ENCODE measurements at places on chromosomes 5 and 9.

GRCh38 chr9:23622396-23622795 is 203.6 kb downstream of the ELAVL2 start:
- DNase-seq, result no peak

DNA sequence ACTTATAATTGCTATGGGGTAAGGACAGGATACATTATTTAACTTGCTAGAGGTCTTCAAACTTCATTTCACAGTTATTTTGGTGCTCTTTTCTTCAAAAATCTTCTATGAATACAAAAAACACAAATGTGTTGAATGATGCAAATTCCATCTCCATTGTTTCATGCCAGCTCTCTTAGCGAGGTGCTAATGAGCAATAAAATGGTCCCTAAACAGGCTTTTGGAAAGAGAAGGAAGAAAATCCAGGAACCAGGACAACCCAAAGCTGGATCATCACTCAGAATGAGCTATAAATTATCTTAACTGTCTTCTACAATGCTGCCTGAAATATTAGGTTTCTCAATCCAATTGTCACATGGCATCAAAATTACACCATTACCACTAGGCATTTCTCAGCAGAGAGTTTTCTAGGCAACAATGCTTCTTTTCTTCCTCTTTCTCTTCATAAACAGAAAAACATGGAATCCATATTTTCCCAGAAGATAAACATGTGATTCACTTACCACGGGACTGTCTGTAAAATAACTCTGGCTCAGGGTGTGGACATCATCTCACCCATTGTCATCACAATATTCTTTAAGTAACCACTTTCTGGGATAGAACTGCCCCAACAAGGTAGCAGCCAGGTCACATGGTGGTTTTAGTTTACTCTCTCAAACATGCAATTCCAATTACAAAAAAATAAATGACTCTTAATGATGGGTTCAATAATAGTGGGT is 249.4 kb downstream of the NPR3 start:
- DNase-seq, result no peak

DNA sequence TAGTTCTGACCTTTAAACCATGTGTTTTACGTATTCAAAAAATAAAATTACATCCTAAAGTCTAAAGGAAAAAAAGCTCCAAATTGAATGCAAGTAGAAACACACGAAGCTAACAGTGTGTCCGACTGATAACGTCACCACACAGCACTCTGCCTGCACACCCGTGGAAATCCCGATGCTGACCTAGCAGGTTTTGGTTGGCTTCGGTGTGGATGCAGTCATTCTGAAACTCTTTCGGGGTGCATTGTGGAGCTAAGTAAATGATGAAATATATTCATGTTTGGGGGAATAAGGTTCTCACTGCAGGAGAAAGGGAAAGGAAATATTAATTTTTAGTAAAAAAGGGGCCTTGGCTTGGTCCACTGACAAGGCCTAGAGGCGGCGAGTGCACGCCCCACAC is 2.0 kb downstream of the RASGEF1C start:
- DNase-seq, result no peak

- DNase-seq, result peak; percentile 92
Observed at GRCh38 chr5:137563646-137564397, 64.7 kb upstream of the SPOCK1 start.

DNA sequence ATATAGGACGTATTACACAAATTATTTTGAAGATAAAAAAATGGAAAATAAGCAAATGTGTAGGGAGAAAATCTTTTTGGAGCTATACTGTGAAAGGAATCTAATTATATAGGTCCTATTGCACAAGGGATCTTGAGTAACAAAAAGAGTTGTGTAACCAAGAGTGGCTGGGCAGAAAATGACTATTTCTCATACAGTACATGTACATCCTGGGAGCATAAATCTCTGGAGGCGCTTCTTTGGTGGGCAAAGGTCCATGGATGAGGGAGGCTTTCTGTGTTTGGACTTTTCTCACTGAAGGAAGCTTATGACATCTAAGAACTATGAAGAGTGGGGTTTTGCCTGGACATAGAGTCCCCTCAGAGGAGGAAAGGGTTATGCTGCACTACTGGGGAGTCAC is 29.8 kb downstream of the ANKS6 start:
- DNase-seq, result peak; percentile 78

DNA sequence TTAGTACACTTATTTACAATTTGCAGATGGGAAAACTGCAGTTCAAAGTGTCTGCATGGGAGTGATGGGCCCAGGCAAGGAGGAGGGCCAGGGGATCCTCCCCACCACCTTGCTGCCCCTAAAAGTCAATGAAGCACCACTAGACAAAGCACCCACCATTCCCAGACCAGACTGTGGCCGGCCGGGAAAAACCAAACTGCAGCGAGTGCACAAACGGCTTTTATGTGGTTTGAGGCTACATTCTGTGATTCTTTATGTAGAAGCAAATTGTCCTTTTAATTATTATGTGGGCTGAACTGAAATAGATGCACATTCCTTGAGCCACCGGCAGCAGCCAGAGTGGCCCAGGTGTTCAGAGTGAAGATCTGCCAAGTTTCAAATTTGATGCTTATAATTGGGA is 585.3 kb upstream of the KLF4 start:
- no peak for DNase-seq

GRCh38 chr5:59557572-59557971 is 336.0 kb downstream of the PDE4D start:
- no peak for DNase-seq

GRCh38 chr5:143674469-143674786 is 137.5 kb upstream of the HMHB1 start:
- no peak for DNase-seq

DNA sequence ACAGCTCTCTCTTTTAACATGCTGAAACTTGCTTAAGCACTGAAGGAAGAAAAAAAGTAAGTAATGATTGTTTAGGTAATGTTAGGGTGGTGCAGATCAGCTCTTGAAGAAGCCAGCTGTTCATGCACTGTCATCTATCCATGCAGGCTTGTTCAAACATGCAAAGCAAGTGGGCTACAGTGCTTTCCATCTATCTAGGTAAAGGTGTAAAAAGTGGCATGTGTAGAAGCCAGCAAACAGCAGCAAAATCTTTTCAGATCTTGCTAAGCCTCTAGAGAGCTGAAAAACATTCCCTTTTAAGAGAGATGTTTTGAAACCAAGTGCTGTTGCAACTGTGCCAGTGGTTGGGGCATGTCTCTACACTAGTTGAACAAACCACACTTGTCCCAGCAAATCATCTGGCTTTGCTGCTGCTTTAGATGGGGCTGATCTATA is 214.4 kb downstream of the EFNA5 start:
- peak; percentile 57 for DNase-seq

- DNase-seq, result no peak
Observed at GRCh38 chr5:7794311-7794710, 56.6 kb downstream of the CFAP90 start.

DNA sequence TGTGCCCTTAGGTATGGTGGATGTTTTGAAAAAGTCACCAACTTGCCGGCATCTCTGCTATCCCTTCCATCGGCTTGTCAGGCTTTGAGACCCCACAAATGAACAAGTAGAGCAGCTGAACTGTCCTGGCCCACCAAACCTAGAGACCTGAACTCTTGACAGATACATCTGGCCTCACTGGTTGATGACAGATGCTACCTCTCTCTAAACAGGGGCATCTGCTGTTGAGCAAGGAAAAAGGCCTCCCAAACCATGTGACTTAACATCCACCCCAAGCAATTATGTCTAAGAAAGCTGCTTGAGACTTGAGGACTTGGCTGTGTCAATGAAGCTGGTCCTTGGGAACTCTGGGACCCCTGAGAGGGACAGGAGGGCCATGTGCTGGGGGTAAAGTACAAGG is 2.3 kb downstream of the CCNI2 start:
- DNase-seq, result no peak

- no peak for DNase-seq
Observed at GRCh38 chr5:9348401-9348996, 197.4 kb downstream of the SEMA5A start.

GRCh38 chr5:76598531-76598930 is 24.7 kb downstream of the F2RL2 start:
- DNase-seq, result no peak

GRCh38 chr9:93669116-93669957 is 93.0 kb downstream of the PHF2 start:
- DNase-seq, result no peak

GRCh38 chr5:133307275-133307674 is 255.5 kb downstream of the HSPA4 start:
- DNase-seq, result no peak

DNA sequence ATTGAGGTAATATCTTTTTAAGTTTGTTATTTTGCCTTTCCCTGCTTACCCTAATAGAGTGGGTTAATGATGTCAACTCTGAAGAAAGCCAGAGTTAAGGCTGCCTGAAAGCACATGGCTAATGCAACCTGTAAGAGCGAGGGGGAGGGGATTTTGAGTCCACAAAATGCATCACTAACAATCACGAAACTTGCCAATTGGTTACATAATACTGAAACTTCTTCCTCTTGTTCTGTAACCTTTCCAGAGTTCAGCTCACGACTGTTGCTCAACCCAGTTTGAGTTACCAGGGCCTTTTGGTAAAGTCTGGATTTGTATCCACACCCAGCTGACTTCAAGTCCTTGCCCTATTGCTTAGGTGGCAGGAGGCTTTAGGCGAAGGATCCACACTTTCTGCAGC is 308.8 kb downstream of the EFNA5 start:
- DNase-seq, result peak; percentile 97

DNA sequence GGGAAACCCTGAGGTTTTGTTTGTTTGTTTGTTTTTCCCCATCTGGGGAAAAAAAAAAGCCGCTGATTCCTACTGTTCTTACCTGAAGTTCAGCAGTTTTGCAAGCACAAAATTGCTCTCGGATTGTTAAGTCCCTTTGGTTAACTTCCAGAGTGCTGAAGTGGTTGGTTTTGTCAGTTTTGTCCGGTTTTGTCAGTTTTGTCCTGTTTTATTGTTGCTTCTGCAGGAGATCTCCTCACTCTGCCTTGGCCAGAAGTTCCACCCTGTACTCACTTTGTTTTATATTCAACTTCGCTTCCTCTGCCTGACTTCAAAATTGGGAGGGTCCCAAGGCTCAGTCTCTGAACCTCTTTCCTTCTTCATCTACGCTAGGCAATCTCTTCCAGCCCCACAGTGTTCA is 14.4 kb downstream of the ZNF346 start:
- no peak for DNase-seq

DNA sequence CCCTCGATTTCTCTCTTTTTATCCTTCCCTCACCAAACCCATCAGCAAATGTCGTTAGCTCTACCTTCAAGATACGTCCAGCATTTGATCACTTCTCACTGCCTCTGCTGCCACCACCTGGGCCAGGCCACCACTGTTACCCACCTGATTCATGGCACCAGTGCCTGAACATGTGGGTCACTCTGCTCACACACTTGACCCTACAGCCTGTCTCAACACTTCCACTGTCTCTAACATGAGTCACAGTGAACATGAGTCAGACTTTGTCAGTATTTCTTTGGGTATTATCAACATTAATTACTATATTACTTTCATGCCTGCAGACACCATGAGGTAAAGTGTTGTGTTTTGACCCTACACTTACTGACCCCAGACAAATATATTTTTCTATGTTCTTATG is 19.6 kb downstream of the SLC24A2 start:
- no peak for DNase-seq

- DNase-seq, result no peak
Observed at GRCh38 chr5:179316111-179316551, 29.1 kb downstream of the ADAMTS2 start.

- no peak for DNase-seq
Observed at GRCh38 chr5:168137265-168137664, 154.2 kb upstream of the WWC1 start.

DNA sequence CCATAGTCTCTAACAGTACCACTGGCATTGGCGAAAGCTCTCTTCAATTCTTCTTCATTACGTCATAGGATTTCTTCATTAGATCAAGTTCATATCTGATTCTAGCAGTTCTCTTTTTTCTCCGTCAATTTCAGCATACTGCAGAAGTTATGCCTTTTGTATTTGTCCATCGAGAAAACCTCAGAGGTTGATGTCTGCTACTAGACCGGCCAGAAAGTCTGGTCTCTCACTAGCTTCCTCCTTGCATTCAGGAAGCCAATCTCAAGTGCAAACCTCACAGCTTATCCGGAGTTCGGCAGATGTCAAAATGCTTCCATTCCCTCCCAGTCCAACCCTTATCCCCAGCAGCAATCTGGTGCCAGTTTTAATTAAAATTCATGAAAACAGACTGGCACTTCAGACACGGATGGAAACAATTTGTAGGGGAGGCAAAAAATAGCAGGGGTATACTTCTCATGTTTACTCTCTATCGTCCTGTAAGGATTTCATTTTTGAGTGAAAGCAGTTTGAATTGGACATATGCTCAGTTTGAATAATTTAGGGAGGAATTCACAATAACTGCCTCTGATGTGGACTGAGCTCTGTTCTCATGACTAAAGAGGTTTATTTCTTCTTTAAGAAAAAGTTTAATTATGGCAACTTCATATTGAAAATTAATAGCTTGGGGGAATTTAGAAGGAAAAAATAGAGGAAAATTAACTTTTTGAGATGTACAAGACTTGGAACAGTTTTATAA is 56.4 kb upstream of the TMC1 start:
- DNase-seq, result peak; percentile 80

DNA sequence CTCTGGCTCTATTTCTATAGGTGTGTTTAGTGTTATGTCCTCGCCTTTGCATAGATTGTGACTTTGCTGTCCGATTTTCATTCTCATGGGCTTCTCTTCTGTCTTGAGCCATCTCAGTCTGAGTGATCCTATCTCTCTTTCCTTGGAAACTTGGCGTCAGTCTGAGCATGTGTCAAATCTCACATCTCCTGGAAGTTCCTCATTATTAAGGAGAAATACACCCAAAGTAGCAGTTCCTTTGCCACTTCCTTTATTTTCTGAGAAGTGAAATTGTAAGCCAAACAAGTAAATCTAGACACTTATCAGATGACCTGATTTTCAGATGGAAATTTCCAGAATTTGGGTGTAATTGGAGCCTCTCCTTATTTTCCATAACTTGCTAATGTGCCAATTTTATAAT is 126.9 kb upstream of the ANKH start:
- DNase-seq, result peak; percentile 88

DNA sequence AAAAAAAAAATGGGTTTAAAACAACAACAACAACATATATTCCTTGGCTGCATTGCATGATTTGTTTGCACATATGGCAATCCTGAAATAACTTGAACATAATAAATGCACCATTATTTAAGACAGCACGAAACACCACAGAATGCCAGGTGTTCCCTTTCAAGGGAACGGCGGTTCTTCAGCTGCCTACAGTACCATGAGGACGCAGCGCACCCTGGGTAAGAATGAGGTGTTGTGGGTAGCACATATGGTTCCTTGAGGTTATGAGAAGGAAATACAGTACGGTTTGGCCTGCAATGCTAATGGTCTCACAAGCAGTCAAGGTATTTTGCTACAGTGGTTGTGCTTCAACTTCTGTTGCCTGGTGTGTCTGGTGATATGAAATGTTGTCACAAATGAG is 174.8 kb downstream of the SLC12A2 start:
- DNase-seq, result no peak
